GM18507 (cell line): ENCODE measurements at places on chromosomes 5 and 9.

- DNase-seq: no peak
These were observed 113.8 kb upstream of the ANKRD55 start for GRCh38 chr5:56346741-56347535.

DNA sequence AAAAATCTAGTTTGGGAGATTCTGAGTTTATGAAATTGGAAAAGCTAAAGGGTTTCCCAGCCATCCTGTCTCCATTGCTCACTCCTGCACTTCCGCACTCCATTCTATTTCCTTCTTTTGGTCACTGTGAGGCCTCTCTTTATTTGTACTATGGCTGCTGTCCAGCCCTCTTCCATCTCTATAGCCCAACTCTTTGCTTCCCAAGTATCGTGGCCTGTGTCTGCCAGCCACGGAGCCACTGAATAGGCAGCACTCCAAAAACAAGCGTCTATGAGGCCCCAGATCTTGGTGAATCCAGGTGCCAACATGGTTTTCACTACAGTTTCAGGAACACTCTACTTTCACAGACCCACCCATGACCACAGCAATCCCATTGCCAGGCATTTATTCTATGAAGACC is 37.2 kb downstream of the GRAMD2B start:
- no peak for DNase-seq

DNA sequence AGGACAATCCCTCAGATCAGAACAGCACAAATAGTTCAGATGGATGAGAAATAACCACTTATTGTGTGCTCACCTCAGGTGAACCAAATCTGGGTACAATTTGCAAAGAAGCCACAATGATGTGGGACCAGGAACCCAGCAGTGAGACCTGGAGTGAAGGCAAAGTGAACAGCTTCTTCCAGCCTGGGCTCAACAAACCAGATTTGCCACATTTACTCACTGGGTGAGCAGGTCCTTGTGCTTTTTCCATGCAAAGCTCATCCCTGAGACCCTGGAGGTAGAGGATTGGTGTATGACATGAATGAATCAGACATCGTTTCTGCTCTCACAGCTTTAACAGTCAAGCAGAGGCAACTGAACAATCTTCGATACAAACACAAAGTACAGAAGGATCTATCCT is 29.1 kb upstream of the GRIA1 start:
- no peak for DNase-seq

GRCh38 chr9:127445851-127446712 is 5.1 kb downstream of the RPL12 start:
- DNase-seq: no peak

DNA sequence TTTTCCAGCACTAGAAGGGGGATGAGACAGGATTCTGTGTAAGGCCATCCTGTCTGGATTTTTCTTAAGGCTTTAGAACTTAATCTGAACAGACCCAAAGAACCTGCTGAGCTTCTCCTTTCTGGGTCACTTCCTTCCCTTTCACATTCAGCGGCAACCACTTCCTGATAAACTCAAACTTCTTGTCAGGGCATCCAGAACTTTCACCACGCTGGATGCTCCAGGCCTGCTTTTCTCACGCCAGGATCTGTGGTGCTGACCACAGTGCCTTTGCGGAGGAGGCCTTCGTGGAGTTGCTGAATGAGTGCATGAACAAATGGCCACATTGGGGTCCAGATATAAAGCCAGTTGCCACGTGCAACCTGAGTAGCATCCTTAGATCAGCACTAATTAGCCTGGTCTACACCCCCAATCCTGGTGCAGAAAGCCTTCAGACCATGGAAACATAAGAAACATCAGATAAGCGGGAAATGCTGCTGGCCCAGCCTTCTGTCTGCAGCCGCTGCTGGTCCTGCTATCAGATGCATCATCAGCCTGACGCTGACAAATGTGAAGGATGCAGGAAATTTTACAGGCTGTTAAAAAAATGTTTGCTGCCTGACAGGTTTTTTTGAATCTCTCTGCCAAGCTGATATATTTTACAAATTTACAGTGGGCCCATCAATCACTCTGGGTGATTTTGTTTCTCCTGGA is 75.3 kb upstream of the BARHL1 start:
- DNase-seq: no peak

DNA sequence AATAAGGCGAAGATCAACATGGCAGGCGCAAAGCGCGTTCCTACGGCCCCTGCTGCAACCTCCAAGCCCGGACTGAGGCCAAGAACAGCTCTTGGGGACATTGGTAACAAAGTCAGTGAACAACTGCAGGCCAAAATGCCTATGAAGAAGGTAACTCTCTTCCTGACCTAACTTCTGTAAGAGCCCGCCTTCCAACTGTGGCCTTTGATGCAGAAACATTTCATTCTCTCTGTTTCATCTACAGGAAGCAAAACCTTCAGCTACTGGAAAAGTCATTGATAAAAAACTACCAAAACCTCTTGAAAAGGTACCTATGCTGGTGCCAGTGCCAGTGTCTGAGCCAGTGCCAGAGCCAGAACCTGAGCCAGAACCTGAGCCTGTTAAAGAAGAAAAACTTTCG is 979 bp downstream of the CCNB1 start:
- no peak for DNase-seq

- no peak for DNase-seq
These were observed 4.0 kb downstream of the DNM1 start for GRCh38 chr9:128206916-128207910.

- no peak for DNase-seq
These were observed 295.5 kb downstream of the DTWD2 start for GRCh38 chr5:118692811-118693342.
